H7 (cell line): ENCODE measurements at places on chromosomes 4 and X.
A peak's percentile ranks its signal among the peaks of the same experiment; 100 is the strongest.

- DNase-seq, result no peak
Measured at GRCh38 chr4:112245383-112245782, 13.8 kb downstream of the AP1AR start.

DNA sequence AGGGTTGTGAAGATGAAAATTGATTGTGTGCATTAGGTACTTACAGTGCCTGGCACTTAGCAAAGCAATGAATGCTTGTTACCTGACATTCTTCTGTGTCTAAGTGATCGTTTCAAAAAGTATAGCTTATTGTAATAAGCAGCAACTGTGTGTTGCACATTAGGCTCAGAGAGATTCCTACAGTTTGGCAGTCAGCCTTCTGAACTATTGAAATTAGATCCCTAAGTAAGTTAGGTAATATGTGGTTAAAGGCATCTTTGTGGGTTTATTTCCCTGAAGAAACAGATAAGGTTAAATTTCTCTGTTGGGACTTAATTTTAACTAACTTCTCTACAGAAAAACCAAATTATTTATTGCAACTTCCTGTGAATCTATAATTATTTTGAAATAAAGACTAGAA lies 93.4 kb downstream of the REPS2 start:
- DNase-seq, result no peak

GRCh38 chr4:87166296-87166854 lies 54.0 kb downstream of the KLHL8 start:
- no peak for DNase-seq

DNA sequence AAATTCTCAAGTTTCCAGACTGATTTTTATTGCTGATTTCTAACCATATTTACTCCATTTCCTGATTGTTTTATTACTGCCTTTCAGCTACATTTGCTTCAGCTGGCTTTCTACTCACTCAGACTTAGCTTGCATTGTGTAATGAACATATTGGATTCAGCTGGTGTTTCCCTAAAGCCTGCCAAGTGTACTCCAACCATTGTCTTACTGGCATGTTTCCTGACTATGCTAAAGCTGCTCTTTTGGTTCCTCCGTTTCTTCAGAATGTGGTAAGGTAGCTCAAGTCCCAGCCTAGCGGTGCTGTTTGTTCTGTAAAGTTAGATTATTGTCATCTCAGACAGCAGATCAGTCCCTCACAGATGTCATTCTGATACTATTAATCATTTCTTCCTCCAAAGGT lies 53.1 kb upstream of the GLRA2 start:
- no peak for DNase-seq

DNA sequence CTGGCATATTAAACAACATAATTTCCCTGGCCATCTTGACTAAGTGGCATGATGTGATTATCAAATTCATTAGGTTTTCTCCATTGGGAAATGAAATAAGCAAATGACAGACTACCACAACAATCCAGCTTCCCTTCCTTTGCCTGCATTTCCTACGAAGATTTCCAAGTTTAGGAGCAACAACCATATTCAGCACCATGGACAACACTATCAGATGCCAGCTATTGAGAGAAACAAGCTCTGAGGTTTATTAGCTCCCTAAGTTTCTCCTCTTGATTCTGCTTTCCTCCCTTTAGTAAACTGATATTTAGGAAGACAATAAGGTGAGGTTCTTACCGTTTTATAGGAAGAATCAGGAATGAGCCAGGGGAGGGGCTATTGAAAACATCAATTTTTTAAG lies 36.2 kb downstream of the DCX start:
- DNase-seq, result peak; percentile 6

GRCh38 chrX:15988661-15989603 lies 134.3 kb upstream of the AP1S2 start:
- no peak for DNase-seq

GRCh38 chrX:129877401-129877800 lies 28.6 kb upstream of the UTP14A start:
- DNase-seq, result no peak

DNA sequence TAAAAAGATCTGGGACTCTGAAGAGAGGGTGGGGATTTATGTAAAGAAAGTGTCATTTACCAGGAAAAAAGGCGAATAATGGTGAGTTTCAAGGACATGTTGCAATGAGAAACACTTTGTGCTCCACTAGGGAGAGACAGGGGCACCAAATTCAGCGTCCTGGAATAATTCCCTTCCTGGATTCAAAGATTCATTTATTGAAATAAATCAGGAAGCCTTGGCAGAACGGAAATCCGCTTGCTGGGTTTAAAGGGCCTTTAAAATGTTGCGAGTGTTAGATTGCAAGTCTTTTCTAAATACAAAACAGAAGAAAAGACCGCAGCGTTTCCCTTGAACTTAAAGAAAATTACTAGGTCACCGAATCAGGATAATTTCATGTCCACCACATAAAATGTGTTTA lies 3.8 kb upstream of the ZIC3 start:
- DNase-seq, result no peak

DNA sequence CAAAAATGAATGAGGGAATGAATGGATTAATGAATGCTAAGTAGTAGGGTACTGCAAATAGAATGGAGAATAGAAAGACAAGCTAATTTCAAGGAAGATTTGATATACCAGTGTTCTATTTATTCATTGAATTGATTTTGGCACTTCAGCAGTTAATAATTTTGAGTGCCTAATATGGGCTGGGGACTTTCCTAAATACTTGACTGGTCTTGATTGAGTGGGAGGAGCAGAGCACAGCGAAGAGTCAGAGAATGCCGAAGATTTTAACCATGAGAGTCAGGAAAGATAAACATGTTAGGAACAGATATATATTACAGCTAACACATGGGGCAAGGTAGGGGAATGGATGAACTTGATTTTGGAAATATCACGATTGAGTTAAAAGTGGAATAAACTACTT lies 10.6 kb downstream of the IL15 start:
- DNase-seq, result no peak

GRCh38 chrX:100449696-100450608 lies 39.9 kb upstream of the PCDH19 start:
- DNase-seq, result peak; percentile 13

GRCh38 chrX:106940068-106940467 lies 19.9 kb downstream of the CLDN2 start:
- no peak for DNase-seq

GRCh38 chrX:104370089-104370488 lies 115.4 kb upstream of the ESX1 start:
- DNase-seq, result peak; percentile 38
